NCI-H2171 (cell line): ENCODE measurements at places on chromosomes 3 and 15.

DNA sequence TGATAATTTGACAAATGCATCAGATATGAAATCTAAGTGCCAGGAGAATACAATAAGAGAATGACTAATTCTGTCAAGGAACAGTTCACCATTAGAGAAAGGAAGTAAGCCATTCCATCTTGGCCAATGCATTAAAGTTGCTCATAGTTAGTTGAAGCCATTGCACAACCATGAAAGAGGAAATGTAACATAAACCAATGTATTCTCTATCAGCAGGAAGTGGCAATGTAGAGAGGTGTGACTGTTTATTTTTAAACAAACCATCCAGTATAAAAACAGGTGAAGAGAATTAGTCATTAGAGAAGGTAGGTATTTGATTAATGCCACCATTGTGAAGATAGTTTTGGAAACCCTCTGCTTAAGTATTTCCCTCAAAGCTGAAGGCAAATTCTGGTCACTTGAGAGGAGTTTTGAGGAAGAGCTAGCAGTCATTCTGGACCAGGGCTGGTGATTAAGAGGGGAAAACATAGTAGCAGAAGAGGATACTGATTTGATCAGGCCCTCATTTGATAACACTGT is 10.7 kb upstream of the ANXA2 start:
- no peak for DNase-seq

DNA sequence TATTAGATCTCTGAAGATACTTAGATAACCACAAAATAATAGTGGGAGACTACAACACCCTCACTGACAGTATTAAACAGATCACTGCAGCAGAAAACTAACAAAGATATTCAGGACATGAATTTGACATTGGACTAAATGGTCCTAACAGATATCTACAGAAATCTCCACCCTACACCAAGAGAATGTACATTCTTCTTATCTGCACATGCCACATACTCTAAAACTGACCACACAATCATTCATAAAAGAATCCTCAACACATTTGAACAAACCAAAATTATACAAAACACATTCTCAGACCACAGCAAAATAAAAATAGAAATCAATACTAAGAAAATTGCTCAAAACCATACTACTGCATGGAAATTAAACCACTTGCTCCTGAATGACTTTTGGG is 116.3 kb downstream of the DTWD1 start:
- no peak for DNase-seq

DNA sequence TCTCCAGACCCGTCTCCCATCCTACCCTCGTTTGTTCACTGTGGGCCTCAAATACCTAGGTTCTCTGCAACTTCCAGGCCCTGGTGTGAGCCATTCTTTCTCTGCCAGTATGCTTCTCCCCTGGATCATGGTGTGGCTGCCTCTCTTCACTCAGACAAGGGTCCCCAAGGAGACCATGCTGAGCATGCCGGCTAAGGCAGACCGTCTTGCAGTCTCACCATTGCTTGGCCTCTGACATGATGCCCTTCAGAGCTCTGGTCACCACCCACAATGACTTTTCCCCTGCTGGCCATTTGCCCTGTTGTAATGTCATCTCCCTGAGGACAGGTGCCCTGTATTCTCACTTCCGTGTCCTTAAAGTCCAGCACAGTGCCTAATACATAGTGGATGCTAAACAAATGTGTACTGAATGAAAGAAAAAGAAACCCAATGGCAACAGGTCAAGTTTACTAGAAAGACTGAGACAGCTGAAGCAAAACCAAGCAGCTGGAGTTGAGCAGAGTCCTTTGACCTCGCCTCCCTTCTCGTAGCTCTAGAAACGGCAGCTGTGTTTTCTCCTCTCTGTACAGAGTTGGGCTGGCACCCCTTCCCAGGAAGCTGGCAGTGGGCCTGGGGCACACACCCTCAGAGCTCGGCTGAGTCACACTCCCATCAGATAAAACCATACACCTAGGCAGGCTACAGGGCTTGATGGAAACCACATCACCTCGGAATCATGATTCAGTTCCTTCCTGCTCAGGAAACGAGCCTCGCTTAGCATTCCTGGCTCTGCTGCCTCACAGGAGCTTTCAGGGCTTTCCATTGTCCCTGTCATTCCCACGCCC is 8.6 kb downstream of the TLR9 start:
- no peak for DNase-seq

- DNase-seq, result no peak
Observed at GRCh38 chr15:44598892-44599291, 61.9 kb downstream of the EIF3J start.

- DNase-seq, result no peak
Observed at GRCh38 chr3:161187046-161187445, 34.1 kb upstream of the NMD3 start.

DNA sequence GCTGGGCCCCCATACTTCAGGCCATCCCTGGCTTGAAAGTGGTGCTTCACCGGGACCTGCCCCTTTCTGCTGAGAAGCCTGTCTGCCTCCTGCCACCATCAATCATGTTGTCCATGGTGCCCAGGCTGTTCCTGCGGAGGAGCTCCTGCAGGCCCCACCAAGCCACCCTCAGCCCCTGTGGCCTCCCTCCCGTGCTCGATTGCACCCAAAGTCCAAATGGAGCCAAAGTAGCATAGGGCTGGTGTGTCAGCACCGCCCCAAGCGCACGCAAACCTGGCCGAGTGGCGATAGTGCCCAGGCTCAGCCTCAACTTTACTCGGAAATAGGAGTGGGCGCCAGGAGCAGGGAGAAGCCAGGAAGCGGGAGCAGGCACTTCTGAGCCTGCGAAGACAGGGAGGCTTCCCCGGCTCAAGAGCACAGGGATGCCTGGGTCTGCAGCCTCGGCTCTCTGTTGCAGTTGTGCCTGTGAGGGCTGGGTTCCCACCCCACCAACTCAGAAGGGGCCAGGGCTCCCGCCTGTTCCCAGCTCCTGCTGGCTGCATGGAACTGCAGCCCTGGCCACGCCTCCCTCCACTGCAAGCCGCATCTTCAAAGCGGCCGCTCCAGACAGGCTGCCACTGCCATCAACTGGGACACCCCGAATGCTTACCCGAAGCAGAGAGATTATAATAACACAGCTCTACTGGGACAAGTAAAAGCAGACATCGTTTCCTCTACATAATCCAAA is 203.0 kb downstream of the ARRDC4 start:
- no peak for DNase-seq

- DNase-seq, result no peak
Observed at GRCh38 chr3:174488527-174488926, 370.6 kb upstream of the NAALADL2 start.

- no peak for DNase-seq
Observed at GRCh38 chr3:90069748-90070147, 962.3 kb downstream of the EPHA3 start.

DNA sequence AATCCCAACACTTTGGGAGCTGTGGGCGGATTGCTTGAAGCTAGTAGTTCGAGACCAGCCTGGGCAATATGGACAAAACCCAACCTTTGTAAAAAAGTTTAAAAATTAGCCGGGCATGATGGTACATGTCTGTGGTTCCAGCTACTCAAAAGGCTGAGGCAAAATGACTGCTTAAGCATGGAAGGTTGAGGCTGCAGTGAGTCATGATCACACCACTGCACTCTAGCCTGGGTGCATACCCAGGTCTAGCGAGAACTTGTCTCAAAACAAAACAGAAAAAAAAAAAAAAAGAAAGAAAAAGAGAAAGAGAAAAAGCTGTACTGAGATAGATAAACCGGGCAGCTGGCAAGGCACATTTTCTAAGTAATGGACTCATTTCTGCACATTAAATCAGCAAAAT is 10.6 kb downstream of the ARPP19 start:
- no peak for DNase-seq

- DNase-seq, result no peak
Observed at GRCh38 chr3:149462051-149462450, 12.4 kb upstream of the TM4SF4 start.

GRCh38 chr3:115270849-115271248 is 123.8 kb upstream of the ZBTB20 start:
- DNase-seq, result no peak

GRCh38 chr3:63467392-63467791 is 185.1 kb upstream of the SNTN start:
- DNase-seq, result no peak

DNA sequence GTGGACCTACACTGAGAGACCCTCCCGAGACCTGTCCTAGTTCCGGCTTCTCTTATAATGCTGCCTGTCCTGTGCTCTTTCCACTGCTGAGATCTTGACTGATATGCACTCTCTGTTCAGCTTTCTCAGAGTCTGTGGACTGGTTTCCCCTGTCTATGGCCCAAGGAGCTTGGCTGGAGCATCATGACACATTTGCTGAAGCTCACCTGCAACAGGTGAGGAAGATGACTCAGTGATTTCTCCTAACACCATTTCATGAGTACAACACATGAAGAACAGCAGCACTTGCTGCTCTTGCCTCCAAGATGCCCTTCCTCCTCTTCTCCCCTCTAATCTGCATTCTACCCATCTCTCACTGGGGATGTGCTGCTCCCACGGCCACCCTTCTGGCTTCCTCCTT is 92.1 kb downstream of the DUT start:
- no peak for DNase-seq

GRCh38 chr3:193780810-193781478 is 187.9 kb downstream of the OPA1 start:
- DNase-seq, result peak; percentile 26

- DNase-seq, result no peak
Observed at GRCh38 chr3:176767385-176767784, 429.9 kb downstream of the TBL1XR1 start.

DNA sequence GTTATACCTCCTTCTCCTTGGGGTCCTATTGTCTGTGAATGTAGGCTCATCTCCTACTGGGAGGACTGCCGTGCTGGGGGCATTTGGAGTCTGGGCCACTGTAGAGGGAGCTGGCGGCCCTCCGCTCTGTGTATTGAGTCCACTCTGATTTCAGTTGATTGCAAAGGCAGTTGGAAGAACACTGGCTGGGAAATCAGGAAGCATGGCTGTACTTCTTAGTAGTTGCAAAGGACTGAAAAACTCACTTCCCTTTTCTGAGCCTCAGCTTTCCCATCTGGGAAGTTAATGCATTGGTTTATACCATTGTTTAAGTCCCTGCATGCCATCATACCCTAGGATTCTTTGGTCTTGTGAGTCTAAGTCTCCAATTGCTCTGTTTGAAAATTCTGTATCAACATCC is 46.7 kb downstream of the TMED3 start:
- no peak for DNase-seq

GRCh38 chr3:157166115-157166514 is 6.2 kb upstream of the CCNL1 start:
- DNase-seq, result no peak
